ENCODE measurements at places on chromosomes 16 and 17.

DNA sequence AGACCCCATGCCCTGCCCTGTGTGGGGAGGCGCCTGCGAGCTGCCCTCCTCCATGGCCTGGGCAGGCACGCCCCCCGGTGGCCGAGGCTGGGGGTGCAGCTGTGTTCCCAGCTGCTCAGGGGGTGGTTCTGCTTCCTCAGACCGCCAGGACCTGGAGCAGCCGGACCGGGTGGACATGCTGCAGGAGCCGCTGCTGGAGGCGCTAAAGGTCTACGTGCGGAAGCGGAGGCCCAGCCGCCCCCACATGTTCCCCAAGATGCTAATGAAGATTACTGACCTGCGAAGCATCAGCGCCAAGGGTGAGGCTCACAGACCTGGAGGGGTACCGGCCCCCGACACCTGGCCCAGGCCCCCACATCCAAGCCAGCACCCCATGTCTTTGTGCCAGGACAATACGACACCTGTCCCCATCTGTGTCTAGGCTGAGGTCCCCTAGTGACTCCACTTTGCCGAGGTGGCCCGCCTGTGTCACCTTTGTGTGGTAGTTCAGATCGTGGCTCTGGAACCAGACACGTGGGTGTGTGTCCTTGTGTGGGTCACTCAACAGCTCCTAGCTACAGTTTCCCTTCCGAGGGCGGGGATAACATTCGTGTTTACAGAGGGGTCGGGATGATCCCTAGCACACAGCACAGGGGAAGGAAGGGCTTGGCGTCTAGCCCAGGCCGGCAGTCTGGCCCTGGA is 9.3 kb downstream of the GJD3 start:
- DNase-seq = peak; percentile 81

- peak; percentile 76 for DNase-seq
These were observed 7.9 kb upstream of the PAM16 start for GRCh38 chr16:4358831-4359561.

GRCh38 chr16:2811703-2812471 is 5.2 kb upstream of the PRSS21 start:
- no peak for DNase-seq

DNA sequence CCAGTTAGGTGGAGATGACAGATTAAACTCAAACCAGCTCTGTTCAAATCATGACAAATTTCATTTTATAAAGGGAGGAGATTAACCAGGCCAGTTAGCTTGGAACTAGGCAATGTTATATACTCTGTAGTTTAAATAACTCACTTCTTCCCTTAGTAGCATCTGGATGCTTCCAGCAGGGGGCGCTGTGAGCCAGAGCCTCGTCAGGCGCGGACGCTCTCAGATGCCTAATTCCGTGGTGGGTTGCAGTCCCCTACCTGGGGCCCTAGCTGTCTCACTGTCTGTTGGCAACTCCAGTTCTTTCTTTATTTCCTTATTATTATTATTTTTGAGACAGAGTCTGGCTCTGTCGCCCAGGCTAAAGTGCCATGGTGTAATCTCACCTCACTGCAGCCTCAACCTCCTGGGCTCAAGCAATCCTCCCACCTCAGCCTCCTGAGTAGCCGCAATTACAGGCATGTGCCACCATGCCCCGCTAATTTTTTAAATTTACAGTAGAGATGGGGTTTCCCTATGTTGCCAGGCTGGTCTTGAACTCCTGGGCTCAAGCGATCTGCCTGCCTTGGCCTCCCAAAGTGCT is 17.3 kb upstream of the WFDC1 start:
- peak; percentile 82 for DNase-seq

- peak; percentile 29 for DNase-seq
These were observed 4.3 kb upstream of the MYL4 start for GRCh38 chr17:47204722-47205418.

DNA sequence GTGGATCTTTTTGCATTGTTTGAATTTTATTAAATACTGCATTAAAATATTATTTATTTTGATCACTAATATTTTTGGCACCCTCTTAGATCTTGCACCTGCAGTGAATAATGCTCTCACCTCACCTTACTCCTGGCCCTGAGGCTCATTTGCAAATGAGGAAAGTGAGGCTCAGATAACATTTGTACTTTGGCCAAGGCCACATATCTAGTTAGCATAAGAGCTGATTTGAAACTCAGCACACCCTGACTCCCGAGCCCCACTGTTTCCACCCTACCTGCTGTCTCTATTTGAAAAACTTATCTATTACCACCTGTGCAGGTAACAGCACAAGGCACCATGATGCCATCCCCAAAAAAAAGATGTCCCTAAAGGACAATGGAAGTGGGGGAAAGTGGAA is 358.7 kb upstream of the MAF start:
- DNase-seq = no peak

DNA sequence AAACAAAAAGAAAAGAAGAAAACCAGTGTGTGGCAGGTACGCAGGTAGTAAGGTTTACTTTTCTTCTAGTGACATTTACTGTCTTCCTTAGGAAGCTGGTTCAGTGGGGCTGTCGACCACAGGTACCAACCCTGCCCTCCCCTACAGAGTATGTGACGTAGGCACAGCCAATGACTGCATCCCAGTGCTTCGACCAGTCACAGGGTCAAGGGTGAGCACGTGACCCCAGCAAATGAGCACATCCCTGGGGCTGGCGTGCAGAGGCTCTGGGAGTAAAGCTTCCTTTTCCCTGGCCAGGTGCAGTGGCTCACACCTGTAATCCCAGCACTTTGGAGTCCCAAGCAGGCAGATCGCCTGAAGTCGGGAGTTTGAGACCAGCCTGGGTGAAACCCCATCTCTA is 38.9 kb upstream of the PLCG2 start:
- DNase-seq = no peak

GRCh38 chr16:22664561-22664997 is 149.4 kb upstream of the HS3ST2 start:
- no peak for DNase-seq

DNA sequence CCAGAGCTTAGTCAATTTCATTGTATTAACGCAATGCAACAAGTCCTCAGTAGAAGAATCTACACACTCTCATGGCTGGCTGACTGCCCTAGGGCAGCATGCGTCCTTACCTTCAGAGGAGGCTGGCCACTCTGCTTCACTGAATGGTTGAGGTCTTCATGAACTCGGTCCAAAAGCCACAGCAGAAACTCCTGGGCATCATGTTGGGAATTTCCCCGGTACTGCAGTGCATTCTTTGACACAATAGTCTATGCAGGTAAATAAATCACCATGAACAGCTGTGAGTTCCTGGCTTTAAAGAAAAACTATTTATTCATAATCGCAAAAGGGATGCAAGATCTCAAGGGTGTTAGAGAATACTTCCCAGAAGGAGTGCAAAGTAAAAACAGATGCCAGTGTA is 41.3 kb downstream of the USP31 start:
- no peak for DNase-seq
